Left lobe of liver (tissue), 2 donors: ENCODE measurements at places on chromosomes 7 and 10. TPM values are rescaled to one million over a fixed set of nuclear protein-coding genes. Genes with fewer than 3 reads are reported as not detected.

ZDHHC6 gene
- total RNA-seq = 11.4 TPM

FAM53B gene
- total RNA-seq = 5.7 TPM

SFRP5 gene
- total RNA-seq = 6.4 TPM

TMEM106B gene
- total RNA-seq = 27.1 TPM

ELN gene
- total RNA-seq = 8.1 TPM

PDK4 gene
- total RNA-seq = 77.4 TPM

PRF1 gene
- 1.1 TPM for total RNA-seq

GDF2 gene
- total RNA-seq = 7.2 TPM

ATG9B gene
- total RNA-seq = not detected

PDGFA gene
- 2.7 TPM for total RNA-seq

AKR1B15 gene
- total RNA-seq = not detected

SPRN gene
- total RNA-seq = 0.18 TPM

FAM200A gene
- 2.2 TPM for total RNA-seq

CCDC172 gene
- not detected for total RNA-seq

DCLRE1C gene
- total RNA-seq = 1.7 TPM

OPN4 gene
- total RNA-seq = not detected

CALML5 gene
- total RNA-seq = not detected

AKR1D1 gene
- total RNA-seq = 206 TPM

ANKRD61 gene
- not detected for total RNA-seq

HPSE2 gene
- not detected for total RNA-seq

C10orf105 gene
- total RNA-seq = not detected

PNLIPRP3 gene
- total RNA-seq = not detected

LBX1 gene
- not detected for total RNA-seq

OR2A5 gene
- total RNA-seq = not detected

ITGA8 gene
- total RNA-seq = 0.20 TPM

CARD11 gene
- 0.63 TPM for total RNA-seq

PRLHR gene
- total RNA-seq = not detected

ARHGEF35 gene
- 7.2 TPM for total RNA-seq

IFIT1B gene
- not detected for total RNA-seq

TAS2R4 gene
- total RNA-seq = 0.40 TPM

FAM20C gene
- total RNA-seq = 72.2 TPM

SPDYE3 gene
- not detected for total RNA-seq

ADCY1 gene
- total RNA-seq = 12.8 TPM

OR9A2 gene
- not detected for total RNA-seq

GALNT17 gene
- total RNA-seq = 0.18 TPM

PLEKHS1 gene
- not detected for total RNA-seq

ITPRID1 gene
- total RNA-seq = not detected

TMEM236 gene
- total RNA-seq = 0.15 TPM

AS3MT gene
- 7.5 TPM for total RNA-seq

MRPS17 gene
- 9.5 TPM for total RNA-seq
